ENCODE measurements at places on chromosomes 1 and 21.

GRCh38 chr1:59434336-59434735 is 137.4 kb downstream of the FGGY start:
- no peak for DNase-seq

DNA sequence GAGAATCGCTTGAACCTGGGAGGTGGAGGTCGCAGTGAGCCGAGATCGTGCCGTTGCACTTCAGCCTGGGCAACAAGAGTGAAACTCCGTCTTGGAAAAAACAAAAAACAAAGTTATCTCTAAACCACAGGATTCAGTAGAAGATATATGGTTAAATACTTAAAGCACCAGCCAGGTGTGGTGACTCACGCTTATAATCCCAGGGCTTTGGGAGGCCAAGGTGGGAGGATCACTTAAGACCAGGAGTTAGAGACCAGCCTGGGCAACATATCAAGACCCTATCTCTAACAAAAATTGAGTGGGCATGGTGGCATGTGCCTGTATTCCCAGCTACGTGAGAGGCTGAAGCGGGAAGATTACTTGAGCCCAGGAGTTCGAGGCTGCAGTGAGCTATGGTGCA is 5.6 kb downstream of the NECAP2 start:
- no peak for DNase-seq

GRCh38 chr1:201300641-201301040 is 17.3 kb downstream of the PKP1 start:
- DNase-seq: no peak

GRCh38 chr1:159152031-159152430 is 19.4 kb upstream of the CADM3 start:
- no peak for DNase-seq
